ENCODE measurements at places on chromosomes 3 and 15.

DNA sequence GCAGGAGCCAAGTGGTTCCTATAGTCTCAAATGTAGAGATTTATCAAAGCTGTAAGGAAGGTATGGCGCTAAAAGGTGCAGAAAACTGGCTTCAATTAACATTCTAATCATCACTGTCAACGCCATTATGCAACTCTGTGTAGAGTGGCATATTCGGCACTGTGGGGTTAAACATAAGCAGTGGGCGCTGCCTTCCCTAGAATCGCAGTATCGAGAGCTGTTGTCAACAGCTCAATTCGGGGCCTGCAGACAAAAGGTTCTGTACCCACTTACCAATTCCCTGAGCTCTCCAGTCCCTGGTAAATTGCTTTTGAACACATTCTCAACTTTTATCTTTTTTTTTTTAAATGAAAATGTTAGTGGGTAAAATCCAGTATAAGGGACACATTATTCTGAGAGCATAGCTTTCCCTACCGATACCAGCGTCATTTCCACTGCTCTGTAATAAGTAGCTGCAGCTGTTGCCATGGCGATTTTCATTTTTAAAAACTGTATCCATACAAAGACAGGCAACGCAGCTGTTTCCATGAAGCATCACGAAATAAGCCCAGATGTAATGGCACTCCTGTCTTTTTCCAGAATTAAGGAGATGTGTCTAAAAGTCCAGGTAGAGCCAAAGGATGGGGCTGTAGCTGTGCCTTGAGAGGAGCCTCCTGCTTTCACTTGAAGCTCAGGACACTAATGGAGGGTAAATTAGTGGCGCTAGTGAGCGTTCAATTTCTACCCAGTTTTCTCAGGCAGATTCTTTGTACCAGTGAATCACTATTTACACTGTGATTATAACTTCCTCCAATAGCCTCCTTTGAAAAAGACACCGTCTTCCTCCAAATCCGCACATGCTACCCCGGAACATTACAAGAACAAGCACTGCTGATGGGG, 250.3 kb downstream of the SLC9A9 start:
- no peak for DNase-seq

- no peak for DNase-seq
These were observed 10.1 kb downstream of the CIDEC start for GRCh38 chr3:9869955-9870354.

- no peak for DNase-seq
These were observed 2.3 kb downstream of the PHLDB2 start for GRCh38 chr3:111861391-111861790.

DNA sequence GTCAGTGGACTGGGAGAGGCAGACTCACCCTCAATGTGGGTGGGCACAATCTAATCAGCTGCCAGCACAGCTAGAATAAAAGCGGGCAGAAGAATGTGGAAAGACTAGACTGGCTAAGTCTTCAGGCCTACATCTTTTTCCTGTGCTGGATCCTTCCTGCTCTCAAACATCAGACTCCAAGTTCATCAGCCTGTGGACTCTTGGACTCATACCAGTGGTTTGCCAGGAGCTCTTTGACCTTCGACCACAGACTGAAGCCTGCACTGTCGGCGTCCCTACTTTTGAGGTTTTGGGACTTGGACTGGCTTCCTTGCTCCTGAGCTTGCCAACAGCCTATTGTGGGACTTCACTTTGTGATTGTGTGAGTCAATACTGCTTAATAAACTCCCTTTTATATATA, 68.0 kb downstream of the CNTN3 start:
- no peak for DNase-seq

GRCh38 chr3:9247941-9248521, 1.4 kb downstream of the SRGAP3 start:
- DNase-seq, result no peak

DNA sequence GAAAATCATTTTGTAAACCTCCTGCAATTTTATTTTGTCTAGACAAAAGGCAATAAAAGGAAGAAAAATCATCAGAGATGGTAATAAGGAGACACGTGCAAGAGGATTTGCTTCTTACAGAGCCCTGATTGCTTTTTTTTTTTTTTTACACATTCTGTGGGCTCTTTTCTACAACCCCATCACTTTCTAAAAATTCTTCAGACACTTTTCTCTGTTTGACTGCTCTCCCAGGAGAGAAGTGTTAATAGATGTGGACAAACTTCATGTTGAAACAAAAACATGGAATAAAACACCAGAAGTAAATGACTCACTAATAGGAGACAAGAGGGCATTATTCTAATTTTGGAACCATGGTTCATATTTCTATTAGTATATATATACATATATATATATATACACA, 114.4 kb upstream of the TPRG1 start:
- DNase-seq, result no peak

GRCh38 chr3:114126461-114126860, 52.4 kb downstream of the DRD3 start:
- no peak for DNase-seq

- no peak for DNase-seq
These were observed 93.8 kb downstream of the RFTN1 start for GRCh38 chr3:16419640-16420241.

GRCh38 chr3:7800006-7800780, 701.4 kb upstream of the LMCD1 start:
- DNase-seq, result no peak

- no peak for DNase-seq
These were observed 12.6 kb downstream of the FAM107A start for GRCh38 chr3:58564456-58565160.

- DNase-seq, result peak; percentile 49
These were observed 76.3 kb upstream of the ARHGEF3 start for GRCh38 chr3:56878074-56878473.

- peak; percentile 73 for DNase-seq
These were observed 105.0 kb downstream of the FOXP1 start for GRCh38 chr3:71478568-71478967.

GRCh38 chr3:12977117-12977808, 96.0 kb downstream of the IQSEC1 start:
- DNase-seq, result no peak

GRCh38 chr3:113954091-113954685, 6.4 kb downstream of the ZDHHC23 start:
- no peak for DNase-seq

- no peak for DNase-seq
These were observed 85.6 kb upstream of the ABHD17C start for GRCh38 chr15:80609512-80609946.

- no peak for DNase-seq
These were observed 38.4 kb downstream of the ABHD17C start for GRCh38 chr15:80733460-80733859.

DNA sequence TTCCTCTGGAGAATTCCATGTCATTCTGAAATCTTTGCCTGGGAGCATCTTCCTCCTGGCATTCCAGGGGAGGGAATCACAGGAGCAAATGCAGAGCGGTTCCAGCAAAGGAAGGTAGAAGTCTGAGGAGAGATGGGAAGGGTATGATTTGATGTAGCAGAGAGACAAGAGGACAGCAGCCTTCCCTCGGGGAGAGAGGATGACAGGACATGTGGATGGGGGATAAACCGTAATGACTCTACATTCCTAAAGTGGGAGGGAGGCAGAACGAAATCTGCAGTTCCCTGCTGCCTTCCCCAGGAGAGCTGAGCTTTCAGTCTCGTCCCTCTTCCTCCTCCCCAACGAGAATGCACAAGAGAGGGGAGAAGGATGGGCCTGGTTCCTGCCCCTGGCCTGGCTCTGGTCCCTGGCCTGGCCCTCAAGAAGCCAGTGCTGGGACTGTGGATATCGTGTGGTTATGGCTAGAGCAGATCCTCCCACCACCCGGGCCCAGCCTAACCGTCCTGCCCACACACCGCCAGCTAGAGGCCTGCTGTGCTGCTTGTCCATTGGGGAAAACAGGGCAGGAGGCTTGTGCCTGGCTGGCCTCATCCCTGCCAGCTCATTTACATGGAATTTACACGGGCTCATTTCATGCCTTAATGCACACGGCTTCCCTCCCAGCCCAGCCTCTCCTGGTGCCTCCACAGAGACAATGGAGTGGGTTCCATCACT, 26.6 kb downstream of the SEMA7A start:
- no peak for DNase-seq

GRCh38 chr3:176769547-176770190, 427.6 kb downstream of the TBL1XR1 start:
- no peak for DNase-seq

DNA sequence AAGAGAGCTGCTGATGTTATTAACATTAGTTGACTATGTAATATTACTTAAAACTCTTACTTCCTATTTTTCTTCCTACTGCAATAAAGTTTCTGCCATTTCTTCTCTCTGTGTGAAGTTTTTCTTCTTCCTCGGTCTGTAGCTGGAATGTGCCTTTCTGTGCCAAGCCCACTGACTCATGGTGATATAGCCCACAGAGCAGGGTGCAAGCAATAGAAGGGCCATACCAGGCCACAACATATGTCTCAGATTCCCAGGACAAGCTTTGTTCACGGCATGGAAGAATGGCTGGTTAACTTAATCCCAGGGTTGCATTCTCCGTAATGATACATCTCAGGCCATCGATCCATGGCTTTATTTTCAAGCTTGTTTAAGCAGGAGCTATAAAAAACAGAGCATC, 815.3 kb downstream of the TUSC7 start:
- no peak for DNase-seq

DNA sequence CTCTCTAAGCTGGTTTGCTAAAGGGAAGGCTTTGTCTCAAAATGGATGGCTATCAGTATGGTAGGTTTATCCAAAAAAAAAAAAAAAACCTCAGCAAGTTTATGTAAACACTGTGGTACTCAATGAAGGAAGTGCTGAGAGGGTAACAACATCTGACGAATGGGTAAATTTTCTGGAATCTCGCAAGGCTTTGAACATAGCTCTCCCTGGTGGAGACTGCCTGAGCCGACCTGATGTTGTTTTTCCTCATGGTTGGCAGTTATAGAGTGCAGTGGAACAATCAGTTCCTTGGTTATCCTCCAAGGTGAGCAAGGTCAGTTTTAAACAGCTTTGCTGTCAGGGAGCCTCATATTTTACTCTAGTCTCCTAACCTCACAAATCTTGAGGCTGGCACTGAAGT, 94.6 kb downstream of the ZPLD1 start:
- DNase-seq, result no peak

DNA sequence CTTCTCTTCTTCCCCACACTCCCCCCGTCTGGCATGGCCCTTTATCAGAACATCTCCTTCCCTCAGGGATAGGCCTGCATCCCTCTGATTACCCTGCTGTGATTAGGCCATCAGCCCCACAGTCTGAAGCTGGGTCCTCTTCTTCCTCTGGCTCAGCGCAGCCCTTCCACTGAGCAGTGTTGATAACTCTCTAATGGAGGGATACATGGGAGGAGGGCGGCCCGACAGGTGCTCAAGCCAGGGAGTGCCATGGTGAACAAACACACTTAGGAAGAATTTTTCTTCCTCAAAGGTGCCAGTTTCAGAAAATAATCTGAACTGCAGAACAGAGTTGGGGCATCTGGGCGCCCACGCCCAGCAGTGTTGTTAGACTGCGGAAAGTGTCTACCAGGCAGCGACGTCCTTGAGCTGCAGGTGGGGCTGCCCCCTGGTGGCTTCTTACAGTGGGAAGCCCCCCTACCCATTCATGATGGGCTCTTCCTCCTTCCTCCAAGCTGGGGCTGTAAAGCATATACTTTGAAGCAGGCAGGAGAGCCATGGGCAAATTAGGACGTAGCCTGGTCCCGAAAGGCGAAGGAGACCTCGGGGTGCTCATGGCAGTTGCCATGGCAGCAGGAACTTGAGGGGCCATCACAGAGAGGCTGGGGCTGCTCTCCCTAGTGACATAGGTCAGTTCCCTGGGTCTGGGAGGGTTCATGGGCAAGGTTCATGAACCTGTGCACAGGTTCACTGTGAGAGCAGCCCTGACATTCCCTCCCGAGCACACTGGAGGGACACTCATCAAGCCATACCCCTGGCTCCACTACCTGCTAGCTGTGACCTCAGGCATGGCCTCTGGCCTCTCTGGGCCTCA, 33.2 kb upstream of the NR2C2 start:
- no peak for DNase-seq

- DNase-seq, result no peak
These were observed 24.4 kb downstream of the POLR2M start for GRCh38 chr15:57730876-57731275.

GRCh38 chr3:134309987-134310700, 59.5 kb upstream of the RYK start:
- DNase-seq, result no peak

DNA sequence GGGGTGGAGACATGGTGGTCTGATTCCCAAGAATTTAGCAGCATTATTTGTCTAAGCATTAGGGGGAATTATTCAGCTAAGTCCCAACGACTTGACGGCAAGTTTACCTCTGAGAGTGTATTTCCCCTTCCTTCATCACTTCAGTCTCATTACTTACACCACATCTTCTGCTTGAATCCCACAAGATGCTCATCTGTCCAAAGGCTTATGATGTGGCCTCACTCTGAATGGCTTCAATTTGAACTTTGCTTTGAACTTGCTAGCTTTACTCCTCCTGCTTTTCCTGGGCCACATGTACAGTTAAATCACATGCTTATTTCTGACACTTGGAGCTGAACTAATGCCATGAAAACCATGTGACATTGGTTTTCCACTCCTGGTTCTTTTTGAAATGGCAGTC, 231.3 kb upstream of the SATB1 start:
- DNase-seq, result no peak

GRCh38 chr3:43086460-43087165, 19.3 kb downstream of the POMGNT2 start:
- DNase-seq, result no peak

DNA sequence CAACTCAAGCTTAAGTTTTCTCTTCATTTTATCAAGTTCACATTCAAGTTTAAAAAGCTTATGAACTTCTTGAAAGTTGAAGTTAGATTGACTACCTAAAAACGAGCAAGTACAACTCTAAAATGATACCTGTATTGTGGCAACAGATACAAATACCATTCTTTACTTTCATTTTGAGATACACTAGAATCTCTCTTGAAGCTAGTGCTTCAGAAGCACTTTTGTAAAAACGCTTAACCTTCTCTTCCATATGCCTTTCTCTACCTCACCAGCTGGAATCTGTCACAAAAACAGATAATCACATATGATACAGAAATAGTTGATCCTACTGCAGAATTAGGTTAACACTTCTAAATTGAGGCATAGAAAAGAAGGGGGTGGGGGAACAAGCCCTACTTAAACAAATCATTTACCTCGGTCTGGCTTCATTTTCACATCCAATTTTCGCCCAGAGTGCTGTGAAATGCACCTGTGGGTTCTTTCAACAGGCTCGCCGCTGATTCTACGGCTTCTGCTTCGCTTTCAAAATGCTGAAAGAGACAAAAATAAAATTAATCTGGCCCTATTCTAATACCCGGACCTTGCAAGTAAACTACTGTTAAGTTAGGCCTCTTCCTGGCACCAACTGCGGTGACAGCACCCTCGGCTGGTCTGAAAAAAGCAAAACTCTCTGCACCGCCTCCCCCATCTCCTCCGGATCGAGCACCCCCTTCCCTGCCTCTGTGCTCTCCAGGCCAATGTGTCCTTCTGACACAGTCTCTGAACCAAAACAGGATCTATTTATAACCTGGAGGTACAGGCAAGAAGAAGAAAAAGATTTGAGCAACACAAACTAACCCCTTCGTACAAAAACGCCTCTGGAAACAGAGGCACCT, 1.4 kb downstream of the ATOSA start:
- DNase-seq, result peak; percentile 42

DNA sequence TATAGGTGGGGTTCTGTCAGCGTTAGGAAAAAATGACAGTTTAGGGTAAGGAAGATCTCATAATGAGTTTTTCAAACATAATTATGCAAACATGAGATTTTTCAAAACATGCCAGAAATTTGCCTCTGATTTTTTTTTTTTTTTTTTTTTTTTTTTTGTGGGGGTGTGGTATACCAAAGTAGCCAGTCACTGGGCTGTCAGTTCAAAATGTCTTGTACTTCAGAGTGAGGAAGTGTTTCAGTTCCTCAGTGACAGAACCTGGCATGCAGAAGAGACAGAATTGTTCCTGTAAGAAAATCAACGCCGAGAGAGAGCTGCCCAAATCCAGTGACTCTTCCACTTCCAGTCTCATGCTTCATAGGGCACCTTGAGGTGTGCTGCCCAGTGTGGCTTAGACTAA, 9.7 kb downstream of the NCBP2 start:
- no peak for DNase-seq

Data from naive thymus-derived CD4-positive, alpha-beta T cell (primary cell).